ENCODE measurements at places on chromosomes 11 and 22. TPM values are rescaled to one million over a fixed set of nuclear protein-coding genes. Genes with fewer than 3 reads are reported as not detected.

- peak; percentile 60 for DNase-seq
These were observed 25.5 kb downstream of the NNMT start for GRCh38 chr11:114321621-114322257.

DNA sequence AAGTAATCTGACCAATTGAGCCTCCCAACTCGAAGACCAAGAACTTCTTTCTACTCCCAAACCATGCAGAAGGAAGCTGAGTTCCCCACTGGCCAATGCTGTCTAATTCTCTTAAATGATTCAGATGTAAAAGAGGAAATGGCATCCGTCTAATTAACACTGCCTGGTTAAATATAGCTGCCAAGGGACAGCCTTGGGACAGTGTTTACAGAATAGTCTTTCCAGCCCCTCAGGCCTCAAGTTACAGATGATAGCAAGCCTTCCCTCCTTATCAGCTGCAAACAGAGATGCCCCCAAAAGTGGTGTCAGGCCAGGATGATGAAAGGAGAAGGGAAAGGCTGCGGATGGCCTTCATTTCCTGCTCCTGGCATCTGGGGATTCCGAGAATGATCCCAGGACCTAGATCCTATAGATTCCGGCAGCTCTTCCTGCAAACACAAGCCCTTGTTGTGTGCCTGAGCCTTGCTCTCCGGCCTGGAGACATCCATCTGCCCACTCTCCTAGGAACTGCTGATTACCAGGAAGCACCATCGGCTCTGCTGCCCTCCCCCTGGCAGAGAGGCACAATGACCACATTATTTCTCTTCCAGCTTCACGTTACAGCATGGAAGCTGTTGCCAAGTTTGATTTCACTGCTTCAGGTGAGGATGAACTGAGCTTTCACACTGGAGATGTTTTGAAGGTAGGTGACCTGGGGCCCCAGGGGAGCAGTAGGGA lies 13.5 kb upstream of the TMA7B start:
- no peak for DNase-seq

- DNase-seq: no peak
These were observed 7.3 kb downstream of the KCNJ11 start for GRCh38 chr11:17381156-17381555.

DNA sequence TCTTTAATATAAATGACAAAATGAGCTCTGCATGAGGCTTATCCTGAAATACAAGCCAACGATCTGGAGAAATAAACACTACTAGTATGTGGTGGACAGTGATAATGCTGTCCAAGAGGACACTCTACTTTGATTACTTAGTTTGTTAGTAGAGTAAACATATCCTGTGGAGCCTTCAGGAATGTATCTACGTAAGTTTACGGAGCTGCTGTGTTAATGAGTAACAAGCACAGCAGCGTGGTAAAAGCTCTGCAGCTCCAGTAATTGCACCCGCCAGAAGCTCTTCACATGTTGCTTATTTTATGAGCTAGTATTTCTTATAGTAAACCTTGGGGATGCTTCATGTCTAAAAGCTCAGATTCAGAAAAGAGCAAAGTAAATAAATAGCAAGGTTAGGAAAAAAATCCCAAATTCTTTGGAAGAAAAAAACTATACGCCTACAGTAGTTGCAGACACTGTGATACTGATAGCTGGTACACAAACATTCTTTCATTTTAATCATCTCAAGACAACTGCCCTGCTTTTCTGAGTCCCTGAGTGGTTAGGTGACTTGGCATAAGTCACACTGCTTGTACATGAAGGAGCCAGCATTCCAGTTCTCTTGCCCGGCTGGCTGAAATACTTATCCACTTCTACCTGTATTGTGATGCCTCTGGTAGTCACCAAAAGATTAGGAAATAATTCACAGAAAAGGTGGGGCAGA lies 32.7 kb upstream of the CCDC34 start:
- DNase-seq: peak; percentile 84

- DNase-seq: no peak
These were observed 21.0 kb downstream of the FLI1 start for GRCh38 chr11:128714881-128715280.

GRCh38 chr11:120147094-120147949 lies 9.4 kb upstream of the TRIM29 start:
- no peak for DNase-seq

GRCh38 chr11:9606809-9607510 lies 33.5 kb downstream of the WEE1 start:
- DNase-seq: no peak

GRCh38 chr11:48036011-48036410 lies 55.7 kb downstream of the PTPRJ start:
- no peak for DNase-seq

The TBX1 gene
- total RNA-seq: not detected

The CCND1 gene
- 345 TPM for total RNA-seq

The ALKBH8 gene
- total RNA-seq: 7.4 TPM
